ENCODE measurements at places on chromosomes 7 and 10.

GRCh38 chr10:32481606-32482005, 35.7 kb downstream of the CCDC7 start:
- no peak for DNase-seq

DNA sequence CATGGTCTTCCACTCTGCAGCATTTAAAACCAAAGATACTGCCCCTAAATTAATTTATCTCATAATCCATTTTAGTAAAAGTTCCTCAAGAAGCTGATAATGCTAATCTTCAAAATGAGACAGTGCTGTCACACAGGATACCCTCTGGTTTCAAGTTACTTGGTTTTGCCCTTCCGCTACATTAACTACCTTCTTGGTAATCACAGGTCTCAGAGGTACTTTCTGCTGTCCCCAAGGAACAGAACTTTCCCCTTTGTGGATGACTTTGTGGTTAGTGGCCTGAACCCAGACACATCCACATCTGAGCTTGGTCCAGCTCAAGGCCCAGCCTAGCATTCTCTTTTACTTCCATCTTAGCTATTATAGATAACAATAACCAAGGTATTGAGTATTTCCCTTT, 88.8 kb upstream of the TMEM26 start:
- no peak for DNase-seq

GRCh38 chr7:116708861-116709260, 36.9 kb downstream of the MET start:
- DNase-seq, result no peak

GRCh38 chr10:117804470-117805011, 242.2 kb downstream of the RAB11FIP2 start:
- no peak for DNase-seq
